ENCODE measurements at places on chromosomes 5 and 9.

GRCh38 chr5:77633207-77633675, 5.3 kb downstream of the OTP start:
- H3K27ac ChIP-seq: no peak overlapping the region
- H3K36me3 ChIP-seq: peaks cover 15% of the 10 kb centered on the region
- H3K4me3 ChIP-seq: no peak overlapping the region
- no peak for DNase-seq
- H3K4me1 ChIP-seq: peaks cover 31% of the 10 kb centered on the region

DNA sequence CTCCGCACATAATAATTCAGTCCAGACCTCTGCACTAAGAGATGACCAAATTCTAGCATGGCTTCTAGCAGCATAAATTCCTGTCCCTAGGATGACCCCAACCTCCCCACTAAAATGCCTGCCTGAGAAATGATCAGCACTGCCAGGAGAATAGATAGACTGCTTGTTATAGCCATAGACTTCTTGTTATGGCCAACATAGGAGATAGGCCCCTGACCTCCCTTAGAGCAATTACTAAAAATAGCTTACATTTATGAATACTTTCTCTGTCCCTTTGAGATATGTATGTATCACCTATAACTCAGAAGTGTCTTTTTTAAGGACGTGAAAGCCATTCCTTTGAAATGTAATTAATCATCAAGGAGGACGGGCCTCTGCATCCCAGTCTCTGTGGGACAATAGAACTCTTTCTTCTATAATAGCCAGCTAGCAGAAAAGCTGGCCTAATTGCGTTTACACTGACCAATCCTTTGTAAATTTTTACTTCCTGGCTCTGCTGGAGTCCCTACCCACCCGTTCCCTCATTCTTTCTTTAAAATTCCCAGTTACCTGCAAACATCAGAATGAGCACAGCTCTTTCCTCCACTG, 1002.7 kb downstream of the CDH18 start:
- no peak overlapping the region for H3K27ac ChIP-seq
- H3K4me1 ChIP-seq: no peaks in the 10 kb centered on the region
- H3K27me3 ChIP-seq: no peaks in the 10 kb centered on the region

DNA sequence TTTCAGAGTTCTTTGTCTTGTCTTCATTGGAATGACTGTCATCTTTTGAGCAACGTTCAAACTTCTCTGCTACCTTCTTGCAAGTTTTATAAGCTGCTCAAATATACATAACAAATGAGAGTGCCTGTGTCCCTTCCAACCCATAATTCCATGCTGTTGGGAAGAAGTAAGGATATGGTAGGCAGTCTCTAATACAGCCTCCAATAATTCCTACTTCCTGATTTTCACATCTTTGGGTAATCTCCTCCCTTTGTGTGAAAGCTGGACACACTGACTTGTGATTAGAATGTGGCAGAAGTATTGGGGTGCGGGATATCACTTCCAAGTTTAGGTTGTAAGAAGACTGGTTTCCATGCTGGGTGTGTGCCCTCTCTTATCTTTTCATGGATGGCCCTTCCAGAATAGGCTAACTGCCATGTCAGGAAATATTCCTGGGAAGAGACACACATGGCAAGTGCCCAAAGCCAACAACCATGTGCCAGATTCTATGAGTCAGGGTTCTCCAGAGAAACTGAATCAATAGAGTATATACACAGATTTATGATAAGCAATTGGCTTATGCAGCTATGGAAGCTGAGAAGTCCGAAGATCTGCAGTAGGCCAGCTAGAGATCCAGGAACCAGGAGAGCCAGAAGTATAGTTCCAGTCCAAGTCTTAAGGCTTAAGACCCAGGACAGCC, 531.3 kb downstream of the NTRK2 start:
- H3K27me3 ChIP-seq: no peaks in the 10 kb centered on the region
- H3K27ac ChIP-seq: no peak overlapping the region
- no peaks in the 10 kb centered on the region for H3K4me1 ChIP-seq
- H3K36me3 ChIP-seq: no peaks in the 10 kb centered on the region
- H3K4me3 ChIP-seq: no peak overlapping the region

DNA sequence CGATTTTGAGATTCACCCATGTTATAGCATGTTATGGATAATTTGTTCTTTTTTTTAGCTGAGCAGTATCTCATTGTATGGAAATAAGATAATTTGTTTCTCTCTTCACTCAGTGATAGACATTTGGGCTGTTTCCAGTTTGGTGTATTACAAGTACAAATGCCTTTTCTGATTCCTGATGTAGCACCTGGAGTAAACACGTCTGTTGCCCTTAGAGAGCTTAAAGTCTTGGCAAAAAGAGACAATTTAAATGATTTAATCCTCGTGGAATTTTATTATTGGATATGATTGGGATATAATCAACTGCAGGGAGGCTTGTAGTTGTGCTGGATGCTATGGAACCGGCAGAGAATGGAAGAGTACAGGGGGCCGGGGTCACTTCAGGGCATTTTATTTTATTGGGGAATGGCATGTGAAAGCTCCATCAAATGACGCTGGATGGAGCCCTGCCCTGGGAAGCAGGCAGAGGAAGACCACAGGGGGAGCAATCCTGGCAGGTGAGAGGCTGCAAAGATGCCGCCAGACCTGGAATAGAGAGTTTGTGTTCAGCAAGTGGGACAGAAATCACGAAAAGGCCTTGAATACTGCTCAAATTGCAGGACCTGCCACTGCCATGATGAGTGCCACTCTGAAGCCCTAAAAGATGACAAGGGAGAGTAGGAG, 31.0 kb upstream of the TGFBI start:
- H3K4me1 ChIP-seq: no peaks in the 10 kb centered on the region
- DNase-seq: no peak
- no peak overlapping the region for H3K27ac ChIP-seq
- H3K36me3 ChIP-seq: no peaks in the 10 kb centered on the region

GRCh38 chr9:114397219-114397847, 9.6 kb upstream of the AKNA start:
- peaks cover 49% of the 10 kb centered on the region for H3K4me1 ChIP-seq
- no peaks in the 10 kb centered on the region for H3K27me3 ChIP-seq
- H3K4me3 ChIP-seq: peak overlapping the region; percentile 96

DNA sequence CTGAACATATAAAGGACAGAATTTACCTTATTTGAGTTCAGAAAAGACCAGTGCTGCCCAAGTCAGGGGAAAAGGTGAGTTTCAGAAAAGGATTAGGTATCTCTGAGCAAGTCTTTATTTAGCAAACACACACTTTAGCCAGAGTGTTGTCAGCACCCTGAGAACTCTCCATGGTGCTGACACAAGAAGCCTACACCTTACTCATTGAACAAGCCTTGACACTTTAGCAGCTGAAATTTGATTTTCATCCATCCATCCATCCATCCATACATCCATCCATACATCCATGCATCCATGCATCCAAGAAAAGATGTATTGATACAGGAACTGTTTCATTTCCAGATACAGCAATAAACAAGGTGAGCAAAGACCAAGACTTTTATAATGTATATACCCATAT, 311.2 kb downstream of the TRIM32 start:
- H3K27me3 ChIP-seq: no peaks in the 10 kb centered on the region
- no peak overlapping the region for H3K4me3 ChIP-seq
- H3K36me3 ChIP-seq: no peaks in the 10 kb centered on the region
- H3K27ac ChIP-seq: no peak overlapping the region
- DNase-seq: no peak

- peak; percentile 58 for DNase-seq
- H3K27ac ChIP-seq: no peak overlapping the region
- peaks cover 6% of the 10 kb centered on the region for H3K4me1 ChIP-seq
- H3K4me3 ChIP-seq: no peak overlapping the region
- peaks cover 5% of the 10 kb centered on the region for H3K27me3 ChIP-seq
These were observed 20.6 kb downstream of the TPPP start for GRCh38 chr5:672329-673160.

- no peak overlapping the region for H3K4me3 ChIP-seq
- peaks cover 42% of the 10 kb centered on the region for H3K36me3 ChIP-seq
- no peak for DNase-seq
These were observed 75.3 kb upstream of the IL12B start for GRCh38 chr5:159405611-159406031.
